Liver (tissue), 10 donors: ENCODE measurements at places on chromosomes 7 and 10.

- DNase-seq, result no peak
Measured at GRCh38 chr7:3300221-3300650, 816 bp upstream of the SDK1 start.

- no peak for DNase-seq
Measured at GRCh38 chr10:49666685-49667084, 12.8 kb upstream of the C10orf53 start.

DNA sequence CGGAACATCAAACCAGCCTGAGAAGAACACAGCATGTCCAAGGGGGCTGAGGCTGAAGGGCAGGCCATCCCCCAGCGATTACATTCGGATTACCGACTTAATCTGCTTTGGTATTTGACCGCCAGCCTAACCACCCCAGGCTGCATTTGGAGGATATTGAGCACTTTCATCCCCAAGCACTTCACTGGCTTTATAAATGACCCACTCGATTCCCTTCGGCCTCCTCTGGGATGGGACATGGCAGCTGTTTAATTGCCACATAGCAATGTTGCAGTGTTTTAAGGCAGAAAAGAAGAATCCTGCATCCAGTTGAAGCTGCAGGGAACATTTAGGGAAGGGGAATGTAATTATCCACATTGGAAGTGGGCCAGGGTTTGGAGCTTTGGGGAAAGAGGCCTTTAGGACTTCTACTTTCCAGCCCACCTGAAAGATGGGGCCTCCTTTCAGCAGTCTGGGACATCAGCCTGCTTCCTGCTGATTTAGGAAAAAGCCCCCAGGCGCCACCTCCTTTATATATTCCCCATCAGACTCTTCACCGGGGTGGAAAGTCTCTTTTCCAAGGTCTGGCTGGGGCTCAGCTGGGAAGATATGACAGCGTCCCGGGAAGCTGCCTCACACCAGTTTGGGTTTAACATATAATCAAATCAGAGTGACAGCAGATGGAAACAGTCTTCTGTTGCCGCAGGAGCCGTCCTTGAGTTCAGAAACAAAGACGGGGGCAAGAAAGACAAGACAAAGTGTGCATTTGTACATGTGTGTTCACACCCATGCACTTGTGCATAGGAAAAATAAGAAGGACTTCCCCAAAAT, 9.2 kb downstream of the DPCD start:
- no peak for DNase-seq

DNA sequence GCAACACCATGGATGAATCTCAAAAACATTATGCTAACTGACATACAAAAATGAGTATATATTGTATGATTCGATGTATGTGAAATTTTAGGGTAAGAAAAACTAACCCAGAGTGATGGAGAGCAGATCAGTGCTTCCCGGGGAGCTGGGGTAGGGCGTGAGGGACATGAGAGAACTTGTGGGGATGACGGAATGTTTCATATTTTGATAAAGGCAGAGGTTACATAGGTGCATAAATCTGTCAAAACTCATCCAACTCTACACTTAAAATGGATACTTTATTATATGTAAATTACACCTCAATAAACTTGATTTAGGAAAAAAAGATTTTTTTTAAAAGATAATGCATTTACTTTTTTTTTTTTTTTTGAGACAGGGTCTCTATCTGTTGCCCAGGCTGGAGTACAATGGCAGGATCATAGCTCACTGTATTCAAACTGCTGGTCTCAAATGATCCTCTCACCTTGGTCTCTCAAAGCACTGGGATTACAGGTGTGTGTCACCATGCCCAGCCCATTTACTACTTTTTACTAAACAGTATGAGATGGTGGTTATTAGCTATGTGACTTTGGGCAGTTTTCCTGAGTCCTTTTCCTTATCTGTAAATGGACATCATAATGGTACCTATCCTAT, 13.7 kb downstream of the RHEB start:
- no peak for DNase-seq

DNA sequence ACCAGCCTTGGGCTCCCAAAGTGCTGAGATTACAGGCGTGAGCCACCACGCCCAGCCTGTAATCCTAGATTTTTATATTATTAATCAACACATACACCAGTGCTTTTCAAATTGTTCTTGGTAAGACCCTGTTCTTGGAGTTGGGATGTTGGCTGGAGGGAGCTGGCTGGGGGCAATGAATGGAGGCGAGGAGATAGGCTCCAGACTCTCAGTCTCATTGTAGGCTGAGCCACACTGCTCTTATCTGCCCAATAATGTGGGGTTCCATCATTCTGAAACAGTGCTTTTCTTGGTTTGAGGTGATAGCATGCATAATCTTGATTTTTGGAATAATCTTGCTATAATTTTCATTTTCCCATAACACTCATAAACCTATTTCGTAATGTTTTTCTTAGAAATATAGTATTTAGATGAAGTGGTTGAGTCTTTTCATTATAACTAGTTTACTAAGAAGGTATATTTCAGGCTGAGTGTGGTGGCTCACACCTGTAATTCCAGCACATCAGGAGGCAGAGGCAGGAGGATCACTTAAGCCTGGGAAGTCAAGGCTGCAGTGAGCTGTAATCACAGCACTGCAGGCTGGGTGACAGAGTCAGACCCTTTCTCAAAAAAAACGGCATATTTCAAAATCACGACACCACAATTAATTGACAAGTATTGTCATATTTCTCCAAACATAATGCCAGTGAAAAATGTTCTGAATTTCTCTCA, 65.1 kb upstream of the LYZL2 start:
- no peak for DNase-seq

DNA sequence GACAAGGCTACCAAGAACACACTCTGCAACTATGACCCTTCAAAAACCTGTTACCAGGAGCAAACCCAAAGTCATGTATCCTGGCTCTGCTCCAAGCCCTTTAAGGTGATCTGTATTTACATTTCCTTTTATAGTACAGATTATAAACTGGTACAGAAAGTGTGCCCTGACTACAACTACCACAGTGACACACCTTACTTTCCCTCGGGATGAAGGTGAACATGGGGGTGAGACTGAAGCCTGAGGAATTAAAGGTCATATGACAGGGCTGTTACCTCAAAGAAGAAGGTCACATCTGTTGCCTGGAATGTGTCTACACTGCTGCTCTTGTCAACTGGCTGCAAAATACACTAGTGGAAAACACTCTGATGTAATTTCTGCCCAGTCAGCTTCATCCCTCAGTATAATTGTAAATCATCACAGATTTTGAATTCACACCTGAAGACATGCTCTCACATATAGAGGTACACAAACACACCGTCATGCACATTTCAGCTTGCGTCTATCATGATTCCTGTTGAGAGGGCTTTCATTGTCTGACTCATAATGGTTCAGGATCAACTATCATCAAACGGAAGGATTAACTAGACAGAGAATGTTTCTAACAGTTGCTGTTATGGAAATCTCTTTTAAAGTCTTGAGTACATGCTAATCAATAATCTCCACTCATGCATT, 318.3 kb downstream of the NXPH1 start:
- DNase-seq, result no peak

GRCh38 chr10:80453056-80453841, 861 bp upstream of the TSPAN14 start:
- no peak for DNase-seq

DNA sequence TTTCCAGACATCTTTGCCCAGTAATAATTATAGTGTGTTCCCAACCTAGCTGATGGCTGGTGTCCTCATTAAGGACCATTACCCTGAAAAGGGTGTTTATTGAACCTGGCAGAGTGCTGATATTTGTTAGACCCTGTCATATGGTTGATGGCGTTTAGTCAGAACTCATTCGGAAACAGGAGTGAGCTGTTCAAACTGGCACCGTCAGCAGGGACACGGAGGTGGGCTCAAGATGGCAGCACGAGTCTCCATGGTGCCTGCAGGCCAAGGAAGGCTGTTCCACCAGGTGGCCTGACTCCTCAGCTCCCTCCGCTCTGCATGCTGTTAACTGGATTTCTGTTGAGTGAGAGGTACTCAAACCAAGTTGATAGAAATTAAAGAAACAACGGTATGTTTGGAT, 589.1 kb upstream of the MGMT start:
- DNase-seq, result no peak

- no peak for DNase-seq
Measured at GRCh38 chr7:132351954-132352499, 224.2 kb downstream of the PLXNA4 start.

DNA sequence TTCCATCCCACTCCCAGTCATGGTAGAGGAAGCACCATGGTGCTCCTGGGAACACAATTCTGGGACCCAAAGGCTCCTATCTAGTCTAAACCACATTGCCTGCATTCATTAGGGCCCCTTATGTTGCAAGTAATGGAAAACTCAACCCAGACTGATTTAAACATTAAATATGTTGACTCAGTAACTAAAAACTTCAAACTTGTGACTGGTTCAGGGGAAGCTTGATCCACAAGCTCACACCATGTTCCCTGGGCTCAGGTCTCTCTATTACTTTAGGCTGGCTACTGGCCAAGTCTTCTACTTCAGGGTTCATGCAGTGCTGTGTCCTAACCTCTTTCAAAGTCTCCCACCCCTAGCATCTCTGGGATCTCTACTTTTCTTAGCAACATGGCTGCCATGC, 13.1 kb downstream of the WNT16 start:
- no peak for DNase-seq

DNA sequence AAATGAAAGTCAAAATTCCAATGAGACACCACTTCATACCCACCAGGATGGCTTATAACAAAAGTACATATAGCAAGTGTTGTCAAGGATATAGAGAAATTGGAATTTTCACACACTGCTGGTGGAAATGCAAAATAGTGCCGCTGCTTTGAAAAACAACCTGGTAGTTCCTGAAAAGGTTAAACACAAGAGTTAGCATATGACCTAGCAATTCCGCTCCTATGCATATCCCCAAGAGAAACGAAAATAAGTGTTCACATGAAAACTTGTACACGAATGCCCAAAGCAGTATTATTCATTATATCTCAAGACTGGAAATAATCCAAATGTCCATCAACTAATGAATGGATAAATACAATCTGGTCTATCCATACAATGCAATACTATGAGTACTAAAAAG, 14.8 kb downstream of the IDE start:
- DNase-seq, result no peak

- DNase-seq, result no peak
Measured at GRCh38 chr10:110637558-110638053, 6.5 kb upstream of the RBM20 start.

DNA sequence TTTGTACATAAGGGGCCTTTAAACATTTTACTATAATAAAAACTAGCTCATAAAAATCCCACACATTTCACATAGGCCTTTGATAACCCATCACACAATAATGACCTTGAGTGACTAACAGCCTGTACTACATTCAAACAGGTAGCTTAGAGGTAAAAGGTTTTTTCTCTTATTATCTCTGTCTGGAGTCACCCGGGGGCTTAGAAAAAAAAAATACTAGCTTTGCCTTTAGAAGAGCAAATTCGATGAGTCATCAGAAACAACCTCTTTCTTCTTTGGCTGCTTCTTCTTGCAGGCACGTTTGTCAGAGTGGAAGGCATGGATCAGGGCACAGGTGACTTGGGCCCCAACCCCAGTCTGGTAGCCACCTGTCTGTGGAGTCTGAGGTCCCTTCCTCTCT, 43.4 kb upstream of the ADO start:
- DNase-seq, result no peak

GRCh38 chr10:44774676-44775401, 136.3 kb upstream of the TMEM72 start:
- DNase-seq, result no peak

GRCh38 chr7:98372993-98373392, 27.9 kb downstream of the BAIAP2L1 start:
- DNase-seq, result no peak

DNA sequence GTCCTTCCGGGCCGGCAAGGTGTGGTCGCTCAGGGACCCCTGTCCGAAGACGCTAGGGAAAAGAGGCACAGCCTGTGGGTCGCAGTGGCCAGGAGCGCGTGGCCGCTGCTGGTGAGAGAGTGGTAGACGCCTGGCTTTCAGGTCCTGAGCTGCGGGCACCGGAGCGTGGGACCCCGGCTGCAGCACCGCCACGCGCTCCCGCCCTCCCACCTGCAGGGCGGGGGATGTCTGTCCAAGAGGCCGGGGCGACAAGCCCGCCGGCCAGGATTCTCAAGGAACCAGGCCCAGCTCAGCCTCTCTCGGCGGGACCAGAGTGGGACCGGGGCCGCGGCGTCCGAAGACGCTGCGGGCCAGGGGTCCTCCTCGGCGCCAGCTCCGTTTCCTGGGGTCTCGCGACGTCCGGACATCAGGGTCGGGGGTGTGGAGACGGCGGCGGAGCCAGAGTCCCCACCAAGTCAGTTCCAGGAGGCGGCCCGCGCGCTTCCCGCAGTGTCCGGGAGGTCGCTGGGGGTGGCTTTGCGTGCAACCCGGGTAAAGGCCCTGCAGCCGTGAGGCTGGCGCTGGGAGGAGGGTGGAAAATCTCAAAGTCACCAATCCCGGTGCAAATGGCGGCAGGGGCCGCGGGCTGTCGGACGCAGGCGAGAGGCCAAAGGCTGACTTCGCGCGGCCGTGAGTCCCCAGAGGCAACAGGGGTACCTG, 5.5 kb downstream of the ZNF503 start:
- DNase-seq, result no peak

- no peak for DNase-seq
Measured at GRCh38 chr10:14859775-14860174, 18.9 kb upstream of the SUV39H2 start.

DNA sequence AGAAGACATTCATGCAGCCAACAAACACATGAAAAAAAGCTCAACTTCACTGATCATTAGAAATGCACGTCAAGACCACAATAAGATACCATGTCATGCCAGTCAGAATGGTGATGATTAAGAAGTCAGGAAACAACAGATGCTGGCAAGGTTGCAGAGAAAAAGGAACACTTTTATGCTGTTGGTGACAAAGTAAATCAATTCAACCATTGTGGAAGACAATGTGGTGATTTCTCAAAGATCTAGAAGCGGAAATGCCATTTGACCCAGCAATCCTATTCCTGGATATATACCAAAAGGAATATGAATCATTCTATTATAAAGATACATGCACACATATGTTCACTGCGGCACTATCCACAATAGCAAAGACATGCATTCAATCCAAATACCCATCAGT, 77.6 kb downstream of the C10orf90 start:
- DNase-seq, result no peak

DNA sequence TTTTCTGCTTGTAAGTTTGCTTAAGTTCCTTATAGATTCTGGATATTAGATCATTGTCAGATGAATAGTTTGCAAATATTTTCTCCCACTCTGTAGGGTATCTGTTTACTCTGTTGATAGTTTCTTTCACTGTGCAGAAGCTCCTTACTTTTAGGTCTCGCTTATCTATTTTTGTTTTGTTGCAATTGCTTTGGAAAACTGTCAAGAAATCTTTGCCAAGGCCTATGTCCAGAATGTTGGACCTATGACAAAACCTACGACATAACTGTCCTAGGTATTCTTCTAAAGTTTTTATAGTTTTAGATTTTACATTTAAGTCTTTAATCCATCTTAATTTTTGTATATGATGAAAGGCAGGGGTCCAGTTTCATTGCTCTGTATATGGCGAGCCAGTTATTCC, 27.4 kb downstream of the COA1 start:
- DNase-seq, result no peak
